GOT3 (cell line): ENCODE measurements at places on chromosomes 6 and 20.

- DNase-seq = no peak
These were observed 247.8 kb downstream of the HAO1 start for GRCh38 chr20:7692478-7692877.

DNA sequence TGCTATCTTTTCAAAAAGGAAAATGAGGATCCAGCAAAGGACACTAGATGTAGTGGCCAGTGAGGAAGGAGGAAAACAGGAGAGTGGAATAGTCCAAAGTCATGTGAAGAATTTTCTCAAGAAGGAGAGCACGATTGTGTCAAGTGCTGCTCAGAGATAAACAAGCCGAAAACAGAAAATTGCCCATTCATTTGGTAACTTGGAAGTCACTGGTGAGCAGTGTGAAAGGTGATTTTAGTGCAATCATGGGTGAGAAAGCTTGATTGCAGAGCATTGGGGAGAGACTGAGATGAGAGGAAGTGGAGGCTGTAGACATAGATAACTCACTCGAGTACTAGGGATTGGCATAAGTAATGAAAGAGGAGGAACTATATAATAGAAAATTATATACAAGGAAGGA lies 26.0 kb upstream of the PRDM1 start:
- no peak for DNase-seq

DNA sequence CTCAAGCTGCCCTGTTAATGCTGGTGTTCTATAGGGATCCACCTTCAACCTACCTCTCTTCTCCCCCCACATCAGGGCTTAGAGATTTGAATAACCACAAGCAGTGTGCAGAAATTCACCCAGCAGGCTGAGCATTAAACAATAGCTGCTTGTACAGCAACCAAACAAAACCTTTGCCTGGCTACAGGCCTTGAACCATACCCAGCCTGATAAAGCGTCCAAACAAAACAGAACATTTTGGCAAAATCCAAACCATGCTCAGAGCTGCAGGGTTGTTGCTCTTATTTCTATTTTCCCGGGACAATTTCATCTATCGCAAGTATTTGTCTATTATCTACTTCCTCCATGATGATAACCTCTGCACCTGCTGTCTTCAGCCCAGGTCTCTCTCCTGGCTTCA lies 142.3 kb downstream of the UNC5CL start:
- no peak for DNase-seq

GRCh38 chr6:92231171-92231701 lies 1188.1 kb downstream of the EPHA7 start:
- DNase-seq = no peak

- peak; percentile 47 for DNase-seq
These were observed 42.6 kb downstream of the KIAA1755 start for GRCh38 chr20:38217791-38218565.

GRCh38 chr20:32534661-32535240 lies 50.4 kb downstream of the NOL4L start:
- DNase-seq = no peak

- no peak for DNase-seq
These were observed 26.7 kb upstream of the TFAP2B start for GRCh38 chr6:50791900-50792508.

- no peak for DNase-seq
These were observed 52.5 kb upstream of the CCN2 start for GRCh38 chr6:132003516-132004178.
